MG63 (cell line): ENCODE measurements at places on chromosomes 12 and 14. TPM values are rescaled to one million over a fixed set of nuclear protein-coding genes. Genes with fewer than 3 reads are reported as not detected.

Gene CREBL2
- 13.0 and 17.7 TPM in 2 replicates for total RNA-seq

Gene CDCA4
- total RNA-seq, result 30.3 and 49.7 TPM in 2 replicates

Gene TAS2R30
- not detected in 2 replicates for total RNA-seq

Gene PDZRN4
- total RNA-seq, result not detected in 2 replicates

Gene SMIM41
- not detected in 2 replicates for total RNA-seq

Gene NELL2
- 3.8 TPM in 1 of 2 replicates, not detected in the other for total RNA-seq

Gene MON2
- total RNA-seq, result 17.5 and 17.7 TPM in 2 replicates

Gene NFKBIA
- 37.1 and 76.7 TPM in 2 replicates for total RNA-seq

Gene BCDIN3D
- total RNA-seq, result 1.8 and 5.8 TPM in 2 replicates

Gene TAS2R10
- total RNA-seq, result not detected in 2 replicates

Gene TPH2
- not detected in 2 replicates for total RNA-seq

Gene CHD8
- 24.1 and 24.6 TPM in 2 replicates for total RNA-seq

Gene NDRG2
- 17.5 and 51.7 TPM in 2 replicates for total RNA-seq

Gene APOF
- total RNA-seq, result not detected in 2 replicates

Gene APEX1
- 145 and 217 TPM in 2 replicates for total RNA-seq

Gene OTX2
- total RNA-seq, result not detected in 2 replicates

Gene FGF6
- not detected in 2 replicates for total RNA-seq

Gene SELPLG
- total RNA-seq, result 0.39 and 2.5 TPM in 2 replicates

Gene PLEKHH1
- total RNA-seq, result 0.07 and 0.47 TPM in 2 replicates

Gene COX6A1
- 359 and 816 TPM in 2 replicates for total RNA-seq

Gene AKAP3
- not detected in 2 replicates for total RNA-seq

Gene C1RL
- 0.32 and 3.7 TPM in 2 replicates for total RNA-seq

Gene GNS
- total RNA-seq, result 42.7 and 48.1 TPM in 2 replicates

Gene MYH6
- not detected in 2 replicates for total RNA-seq
